Fibroblast of villous mesenchyme (primary cell): ENCODE measurements at places on chromosomes 1 and 21. TPM values are rescaled to one million over a fixed set of nuclear protein-coding genes. Genes with fewer than 3 reads are reported as not detected.

The HHAT gene
- total RNA-seq, result 9.0 and 15.1 TPM in 2 replicates

The SLC22A15 gene
- total RNA-seq, result 7.8 and 9.3 TPM in 2 replicates

The KDF1 gene
- not detected in 2 replicates for total RNA-seq

The CDA gene
- total RNA-seq, result 1.9 and 3.0 TPM in 2 replicates

The ENAH gene
- total RNA-seq, result 126 and 135 TPM in 2 replicates

The VSIG8 gene
- under 0.01 TPM in 1 of 2 replicates, not detected in the other for total RNA-seq

The KPRP gene
- not detected in 2 replicates for total RNA-seq

The LMOD1 gene
- total RNA-seq, result 44.1 and 50.1 TPM in 2 replicates

The NUAK2 gene
- total RNA-seq, result 7.1 and 12.1 TPM in 2 replicates

The CLIC6 gene
- under 0.01 TPM in 2 replicates for total RNA-seq

The RIMS3 gene
- total RNA-seq, result 0.32 and 0.86 TPM in 2 replicates

The HES3 gene
- total RNA-seq, result not detected in 2 replicates

The PLA2G2A gene
- not detected in 2 replicates for total RNA-seq

The AADACL4 gene
- 0.43 TPM in 1 of 2 replicates, not detected in the other for total RNA-seq

The ASB17 gene
- total RNA-seq, result not detected in 2 replicates

The DCST1 gene
- total RNA-seq, result not detected in 2 replicates

The AQP10 gene
- total RNA-seq, result not detected in 2 replicates

The ZSWIM5 gene
- 0.43 and 2.3 TPM in 2 replicates for total RNA-seq

The YBX1 gene
- total RNA-seq, result 557 and 578 TPM in 2 replicates

The HES5 gene
- total RNA-seq, result under 0.01 TPM in 1 of 2 replicates, not detected in the other
